ENCODE measurements at places on chromosomes 13 and 19.

DNA sequence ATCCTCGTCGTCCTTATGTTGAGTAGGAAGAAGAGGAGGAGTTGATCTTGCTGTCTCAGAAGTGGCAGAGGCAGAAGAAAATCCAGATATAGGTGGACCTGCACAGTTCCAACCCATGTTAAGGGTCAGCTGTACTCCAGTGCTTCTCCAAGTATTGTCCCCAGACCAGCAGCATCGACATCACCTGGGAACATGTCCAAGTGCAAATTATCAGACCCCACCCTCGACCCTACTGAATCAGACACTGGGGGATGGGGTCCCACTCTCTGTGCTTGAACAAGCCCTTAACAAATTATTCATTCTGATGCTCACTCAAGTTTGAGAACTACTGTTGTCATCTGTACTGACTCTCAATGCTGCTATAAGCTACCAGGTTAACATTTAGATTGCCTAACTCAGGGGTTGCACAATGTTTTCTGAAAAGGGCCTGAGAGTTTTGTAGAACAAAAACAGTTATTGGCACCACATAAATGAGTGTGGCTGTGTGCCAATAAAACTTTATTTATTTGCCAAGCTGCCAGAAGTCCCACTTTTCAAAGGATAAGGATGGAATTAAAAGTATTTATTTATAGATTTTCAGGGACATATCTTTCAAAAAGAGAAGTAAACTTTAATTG lies 226.7 kb upstream of the IPO5 start:
- DNase-seq: no peak

GRCh38 chr19:6906559-6907060 lies 19.2 kb downstream of the ADGRE1 start:
- no peak for DNase-seq

GRCh38 chr19:46202426-46202825 lies 27.1 kb upstream of the IGFL1 start:
- no peak for DNase-seq

GRCh38 chr19:17114414-17114831 lies 38.8 kb downstream of the MYO9B start:
- DNase-seq: no peak

- DNase-seq: no peak
These were observed 35.0 kb upstream of the PNMA8B start for GRCh38 chr19:46530636-46531035.

DNA sequence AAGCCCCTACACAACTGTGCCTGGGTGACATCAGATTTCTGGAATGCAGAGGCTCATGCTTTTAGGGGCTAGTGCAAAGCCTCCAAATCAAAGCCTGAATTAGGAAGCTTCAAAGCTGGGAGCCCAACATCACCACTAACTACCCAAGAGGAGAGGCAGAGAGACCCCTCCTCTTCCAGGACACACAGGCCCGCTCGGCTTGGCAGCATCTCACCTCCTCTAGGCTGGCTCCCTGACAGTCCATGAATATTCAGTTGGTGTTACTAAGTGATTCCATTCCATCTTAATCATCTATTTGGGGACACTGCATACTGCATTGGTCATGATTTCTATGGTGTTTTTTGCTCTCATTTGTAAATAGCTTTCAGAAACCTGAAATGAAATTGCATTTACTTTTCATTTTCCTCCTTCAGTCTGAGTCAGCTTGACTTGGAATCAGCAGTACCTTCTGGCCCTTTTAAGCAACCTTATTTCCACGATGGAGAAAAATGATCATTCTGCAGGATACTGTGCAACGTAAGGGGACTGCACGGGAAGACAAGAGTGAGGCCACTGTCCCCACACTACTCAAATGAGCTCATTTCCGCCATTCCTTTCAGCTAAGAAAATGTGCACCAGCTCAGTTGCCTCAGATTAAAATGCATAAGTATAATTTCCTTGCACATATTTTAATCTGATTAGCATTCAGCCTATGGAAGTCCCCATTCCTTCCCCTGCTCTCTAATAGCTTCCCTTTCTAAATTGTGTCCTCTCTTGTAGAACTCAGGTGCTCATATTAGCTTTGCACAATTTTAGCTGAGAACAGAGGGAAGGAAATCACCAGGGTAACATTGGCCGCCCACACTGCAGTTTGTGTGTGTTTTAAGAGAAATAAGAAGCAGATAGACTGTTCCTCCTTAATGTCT lies 219.9 kb downstream of the RFC3 start:
- no peak for DNase-seq

DNA sequence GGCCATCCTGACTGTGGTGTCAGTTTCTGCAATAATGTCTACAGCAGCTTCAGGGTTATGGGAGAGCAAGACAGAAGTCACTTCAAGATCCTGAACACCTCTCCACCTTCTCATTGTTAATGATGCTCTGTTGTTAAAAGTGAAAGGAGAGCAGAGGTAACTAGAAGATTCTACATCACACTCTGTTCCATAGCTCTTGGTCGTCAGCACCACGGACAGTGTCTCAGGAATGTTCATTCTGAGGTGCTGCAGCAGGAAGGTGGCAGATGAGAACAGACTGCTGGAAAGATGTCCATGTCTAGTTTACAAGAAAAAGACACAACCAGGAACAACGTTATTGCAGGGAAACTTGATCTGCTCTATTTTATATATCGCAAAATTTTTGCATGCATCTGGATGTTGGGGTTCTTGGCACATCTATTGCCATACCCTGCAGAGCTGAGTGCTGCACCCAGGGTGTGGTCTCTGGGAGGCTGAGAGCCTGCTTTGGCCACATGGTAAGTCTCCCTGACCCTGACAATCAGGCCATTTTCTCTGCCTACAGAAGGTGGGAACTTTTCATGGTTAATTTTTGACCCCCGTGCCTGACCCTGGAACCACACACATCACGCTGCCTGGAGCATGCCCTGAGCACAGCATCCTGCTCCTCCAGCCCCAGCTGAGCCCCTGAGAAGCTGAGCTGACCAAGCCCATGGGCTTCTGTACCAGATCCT lies 12.7 kb downstream of the CEACAM21 start:
- no peak for DNase-seq

DNA sequence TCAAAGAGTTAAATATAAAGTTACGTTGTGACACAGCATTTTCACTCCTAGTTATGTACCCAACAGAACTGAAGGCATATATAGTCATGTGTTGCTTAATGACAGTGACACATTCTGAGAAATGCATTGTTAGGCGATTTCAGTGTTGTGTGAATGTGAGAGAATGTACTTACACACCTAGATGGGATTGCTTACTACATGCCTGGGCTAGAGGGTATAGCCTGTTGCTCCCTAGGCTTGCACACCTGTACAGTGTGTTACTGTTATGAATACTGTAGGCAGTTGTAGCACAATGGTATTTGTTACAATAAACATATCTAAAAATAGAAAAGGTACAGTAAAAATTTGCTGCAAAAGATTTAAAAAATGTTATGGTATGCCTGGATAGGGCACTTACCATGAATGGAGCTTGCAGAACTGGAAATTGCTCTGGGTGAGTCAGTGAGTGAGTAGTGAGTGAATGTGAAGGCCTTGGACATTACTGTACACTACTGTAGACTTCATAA lies 89.2 kb downstream of the DHRS12 start:
- DNase-seq: no peak

GRCh38 chr13:72160977-72161376 lies 294.0 kb upstream of the DACH1 start:
- DNase-seq: no peak

GRCh38 chr13:98869408-98870090 lies 108.3 kb downstream of the DOCK9 start:
- DNase-seq: no peak
